ENCODE measurements at places on chromosomes 5 and 9. TPM values are rescaled to one million over a fixed set of nuclear protein-coding genes. Genes with fewer than 3 reads are reported as not detected.

The NOP16 gene
- 6.1 TPM for total RNA-seq

The SPACA9 gene
- 0.52 TPM for total RNA-seq

The EGR1 gene
- total RNA-seq, result 36.6 TPM

The LRRC70 gene
- total RNA-seq, result 8.6 TPM

The TSSK1B gene
- 0.10 TPM for total RNA-seq

The FOXD4L6 gene
- total RNA-seq, result not detected

The NUDCD2 gene
- 11.4 TPM for total RNA-seq

The SMC5 gene
- 30.1 TPM for total RNA-seq

The PCDHGA8 gene
- 0.10 TPM for total RNA-seq

The HTR4 gene
- total RNA-seq, result not detected
